MG63 (cell line): ENCODE measurements at places on chromosomes 1 and 21. TPM values are rescaled to one million over a fixed set of nuclear protein-coding genes. Genes with fewer than 3 reads are reported as not detected.

TMEM125 gene
- not detected in 2 replicates for total RNA-seq

RCSD1 gene
- not detected in 2 replicates for total RNA-seq

DNA sequence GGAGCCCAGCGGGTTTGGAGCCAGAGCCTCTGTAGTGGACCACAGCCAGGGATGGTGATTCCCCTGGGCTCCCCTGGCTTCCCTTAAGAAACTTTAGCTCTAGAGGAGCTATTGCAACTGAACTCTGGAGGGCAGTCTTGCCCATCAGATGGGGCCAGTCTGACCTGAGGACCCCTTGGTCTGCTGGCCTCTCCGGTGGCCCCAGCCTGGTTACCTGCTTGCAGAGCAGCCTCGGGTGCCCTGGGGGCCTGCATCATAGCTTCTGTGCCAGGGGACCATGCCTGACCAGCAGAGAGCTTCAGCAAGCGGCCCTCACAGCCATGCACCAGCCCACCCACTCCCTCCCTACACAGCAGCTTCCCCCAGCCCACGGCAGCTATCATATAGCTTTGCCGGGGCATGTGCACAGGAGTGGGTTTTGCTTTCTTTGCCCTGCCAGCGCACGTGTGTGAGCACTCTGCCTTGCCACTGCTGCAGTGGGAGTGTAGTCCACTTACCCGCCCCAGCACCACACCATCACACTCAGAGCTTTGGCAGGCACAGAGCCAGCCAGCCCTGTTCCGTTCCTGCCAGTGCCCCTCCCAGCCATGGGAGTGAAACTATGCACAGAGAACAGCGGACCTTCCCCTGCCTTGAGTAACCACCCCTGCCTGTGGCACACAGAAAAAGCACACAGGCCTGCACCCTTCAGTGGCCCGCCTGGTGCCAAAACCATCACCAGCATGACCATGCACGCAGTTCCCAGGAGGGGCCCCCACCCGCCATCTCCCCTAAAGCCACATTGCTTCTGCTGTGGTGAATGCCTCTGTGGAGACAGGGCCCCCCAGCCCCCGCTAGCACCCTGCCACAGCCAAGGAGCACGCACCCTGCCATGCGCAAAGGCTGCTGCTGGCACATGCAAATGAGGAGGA is 442.9 kb upstream of the NEGR1 start:
- no peak for DNase-seq

GRCh38 chr1:169750041-169750440 is 16.2 kb upstream of the SELE start:
- DNase-seq: no peak
